ENCODE measurements at places on chromosomes 4 and X.

GRCh38 chr4:136748773-136749172 is 783.5 kb downstream of the PCDH18 start:
- DNase-seq, result no peak

GRCh38 chr4:88090898-88091297 is 67.5 kb downstream of the ABCG2 start:
- no peak for DNase-seq

GRCh38 chrX:13285693-13286092 is 34.2 kb downstream of the ATXN3L start:
- no peak for DNase-seq

GRCh38 chr4:27006646-27007045 is 146.0 kb downstream of the STIM2 start:
- DNase-seq, result no peak

DNA sequence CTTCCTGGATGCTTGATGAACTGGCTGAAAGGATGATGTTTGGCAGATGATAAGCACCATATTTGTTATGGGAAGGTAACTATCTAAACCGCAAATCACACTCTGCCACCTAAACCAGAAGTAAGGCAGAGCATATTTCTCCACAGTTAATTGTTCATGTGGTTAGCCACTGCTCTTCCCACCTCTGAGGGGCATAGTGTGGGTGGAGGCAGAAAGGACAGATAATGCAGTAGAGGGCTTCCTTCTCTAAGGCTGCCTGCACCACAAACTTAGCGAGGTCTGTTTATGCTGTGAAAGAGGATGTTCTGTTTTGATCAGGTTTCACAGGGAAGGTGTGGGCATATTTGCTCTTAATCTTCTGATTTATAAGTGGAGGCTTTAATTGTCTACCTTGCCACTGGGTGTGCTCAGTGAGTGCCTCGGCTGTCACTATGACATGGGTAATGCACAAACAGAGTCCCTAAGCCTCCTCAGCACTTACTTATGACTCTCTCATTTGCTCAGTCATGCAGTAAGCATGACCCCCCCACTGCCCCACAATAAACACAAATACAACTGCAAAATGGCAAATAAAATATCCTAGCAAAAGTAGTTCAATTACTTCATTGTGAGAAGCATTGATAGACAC is 401.0 kb downstream of the TMA16 start:
- no peak for DNase-seq

DNA sequence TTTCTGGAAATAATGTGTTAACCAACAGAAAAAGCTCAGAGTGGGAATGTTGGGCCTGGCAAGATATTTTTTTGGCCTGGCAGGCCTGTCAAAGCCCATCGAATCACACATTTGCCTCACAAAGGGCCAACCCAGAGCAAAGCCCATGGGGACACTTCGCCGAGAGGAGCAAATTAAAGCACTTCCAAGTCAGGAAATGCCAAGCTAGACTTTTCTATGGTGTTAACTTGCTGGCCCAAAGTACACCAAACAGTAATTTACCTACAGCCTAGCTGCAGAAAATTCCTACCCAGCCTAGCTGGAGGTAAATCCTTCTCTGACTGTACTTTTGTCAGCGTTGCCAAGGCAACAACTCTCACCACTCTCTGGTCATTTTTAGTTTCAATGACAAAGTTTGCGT is 288.6 kb upstream of the LDB2 start:
- no peak for DNase-seq

DNA sequence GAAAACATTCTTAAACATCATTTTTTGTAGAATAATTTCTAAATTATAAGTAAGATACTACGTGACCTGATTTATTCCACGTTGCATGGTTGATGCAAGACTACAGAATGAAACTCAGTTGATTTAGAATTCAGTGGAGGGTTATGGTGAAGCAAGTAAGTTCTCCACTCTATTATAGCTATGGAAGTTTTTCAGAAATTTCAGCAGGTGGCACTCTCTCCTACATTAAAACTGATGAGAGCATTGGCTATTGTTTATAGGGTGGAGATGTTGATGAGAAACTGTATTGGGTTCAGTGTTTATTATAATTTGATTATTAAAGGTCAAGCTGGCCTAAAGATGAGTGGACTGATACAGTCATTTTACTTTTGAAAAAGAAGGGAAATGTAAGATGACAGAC is 88.0 kb downstream of the FNIP2 start:
- no peak for DNase-seq

DNA sequence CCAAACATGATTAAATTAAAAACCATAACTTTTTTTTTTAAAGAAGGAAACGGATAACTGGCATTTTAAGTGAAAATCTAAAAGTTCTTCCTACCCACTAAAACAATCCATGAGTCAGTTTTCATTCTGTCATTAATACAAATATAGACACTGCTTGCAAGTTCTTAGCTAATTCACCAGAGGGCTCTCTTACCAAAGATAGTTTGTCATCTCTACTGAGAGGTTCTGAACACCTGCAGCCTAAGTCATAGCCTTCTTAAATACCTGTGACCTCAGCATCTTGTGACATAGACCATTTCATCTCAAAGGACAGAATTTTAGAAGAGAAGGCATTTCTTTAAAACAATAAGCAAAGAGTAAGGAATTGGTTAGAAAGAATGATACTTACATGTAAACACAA is 65.3 kb upstream of the FAM120C start:
- no peak for DNase-seq

- DNase-seq, result no peak
Observed at GRCh38 chrX:49069038-49069437, 4.8 kb downstream of the PRAF2 start.

DNA sequence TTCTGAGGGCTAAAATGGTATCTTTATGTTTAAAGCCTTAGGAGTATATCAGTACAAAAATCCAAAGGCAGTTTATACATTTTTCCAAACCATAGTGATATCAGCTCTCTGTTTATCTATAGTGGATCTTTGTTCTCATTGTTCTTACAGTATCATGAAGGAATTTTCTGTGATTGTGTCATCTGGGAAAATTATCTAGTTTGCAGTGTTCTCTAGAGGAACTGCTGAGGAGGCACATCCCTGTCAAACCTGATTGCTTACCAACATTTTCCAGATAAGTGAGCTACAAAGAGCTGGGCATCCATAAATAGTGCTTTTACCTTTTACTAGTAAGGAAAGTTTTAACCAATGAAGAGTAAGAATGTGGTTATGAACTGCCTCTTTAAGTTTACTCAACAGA is 44.9 kb upstream of the SLC25A31 start:
- DNase-seq, result no peak

DNA sequence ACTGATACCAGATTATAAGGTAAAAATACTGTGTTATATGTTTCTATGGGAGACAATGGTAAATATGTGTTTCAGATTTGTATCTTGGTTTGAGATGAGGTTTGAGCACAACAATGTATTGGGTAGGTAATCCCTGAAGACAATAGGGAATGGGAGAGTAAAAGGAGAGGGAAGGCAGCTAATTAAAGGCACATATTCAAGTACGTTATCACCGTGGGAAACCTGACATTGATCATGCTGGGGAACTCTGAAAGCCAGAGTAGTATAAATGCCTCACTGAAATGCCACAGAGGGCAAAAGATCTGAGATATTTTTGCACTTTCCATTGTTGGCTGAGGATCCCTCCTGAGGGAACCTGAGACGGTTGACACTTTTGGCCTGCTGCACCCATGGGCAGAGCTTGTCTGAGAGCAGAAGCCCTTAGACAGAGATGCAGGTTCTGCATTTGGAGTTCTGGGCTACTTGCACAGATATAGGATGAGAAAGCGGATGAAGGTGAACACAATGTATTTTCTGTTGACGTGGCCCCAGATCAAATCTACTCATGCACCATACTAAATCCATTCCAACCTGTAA is 506.7 kb downstream of the PCDH18 start:
- DNase-seq, result no peak
